ENCODE measurements at places on chromosomes 5 and 9. TPM values are rescaled to one million over a fixed set of nuclear protein-coding genes. Genes with fewer than 3 reads are reported as not detected.
A peak's percentile ranks its signal among the peaks of the same experiment; 100 is the strongest.

The KLHL3 gene
- 5.0 TPM for total RNA-seq

The FOXD4L4 gene
- total RNA-seq, result not detected

DNA sequence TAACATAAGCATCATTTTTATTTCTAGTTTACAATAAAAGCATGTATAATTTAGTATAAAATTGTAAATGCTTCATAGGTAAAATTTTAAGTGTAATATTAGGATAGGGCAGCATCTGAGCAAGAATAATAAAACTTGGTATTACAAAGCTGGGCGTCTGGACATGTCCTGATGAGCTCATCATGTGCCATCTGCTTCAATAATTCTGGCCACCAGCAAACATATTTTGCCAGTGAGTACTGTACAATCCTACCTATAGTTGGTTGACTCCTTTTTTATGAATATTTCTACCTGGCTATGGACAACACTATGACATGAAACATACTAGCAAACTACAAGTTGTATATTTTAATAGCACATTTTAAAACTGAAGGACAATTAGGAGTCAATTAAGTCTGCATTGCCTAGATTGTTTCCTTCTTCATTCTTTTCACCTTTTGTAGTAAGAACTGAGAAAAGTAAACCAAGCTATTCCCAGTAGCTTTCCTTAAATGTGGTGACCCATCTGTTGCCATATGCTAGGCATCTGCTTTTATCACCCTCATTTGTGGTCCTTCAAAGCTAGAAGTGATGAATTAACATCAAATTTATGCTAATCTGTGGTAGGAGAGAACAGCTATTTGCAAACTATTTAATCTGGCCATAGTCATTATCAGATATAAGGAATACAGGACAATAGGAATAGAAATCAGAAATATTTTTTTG lies 23.4 kb downstream of the LURAP1L start:
- peaks cover 13% of the 10 kb centered on the region for H3K4me1 ChIP-seq
- DNase-seq, result no peak
- H3K36me3 ChIP-seq, result no peaks in the 10 kb centered on the region
- H3K27ac ChIP-seq, result no peak overlapping the region
- H3K4me3 ChIP-seq, result no peak overlapping the region

- no peak overlapping the region for H3K4me3 ChIP-seq
- DNase-seq, result no peak
- no peaks in the 10 kb centered on the region for H3K4me1 ChIP-seq
- H3K36me3 ChIP-seq, result no peaks in the 10 kb centered on the region
- H3K27ac ChIP-seq, result no peak overlapping the region
- H3K27me3 ChIP-seq, result no peaks in the 10 kb centered on the region
Observed at GRCh38 chr9:73565026-73565425, 413.4 kb downstream of the ANXA1 start.

DNA sequence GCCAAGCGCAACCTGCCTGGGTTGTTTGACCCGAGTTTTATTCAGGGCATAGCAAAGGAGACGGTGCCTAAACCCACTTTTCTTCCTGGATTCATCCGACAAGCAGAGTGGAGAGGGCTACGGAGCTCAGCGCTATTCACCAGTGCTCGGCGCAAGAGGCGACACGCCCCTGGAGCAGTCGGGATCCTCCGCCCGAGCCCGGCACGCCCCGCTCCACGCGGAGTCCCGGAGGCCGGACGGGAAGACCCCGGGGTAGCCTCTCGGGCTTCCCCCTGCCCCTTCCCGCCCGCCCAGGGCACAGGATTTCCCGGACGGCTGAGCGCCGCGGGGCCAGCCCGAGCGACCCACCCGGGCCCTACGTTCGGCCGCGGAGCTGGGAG lies 427 bp downstream of the SERINC5 start:
- peak; percentile 86 for DNase-seq

All from suprapubic skin (tissue), 4 donors.